ENCODE measurements at places on chromosomes 12 and 14.

DNA sequence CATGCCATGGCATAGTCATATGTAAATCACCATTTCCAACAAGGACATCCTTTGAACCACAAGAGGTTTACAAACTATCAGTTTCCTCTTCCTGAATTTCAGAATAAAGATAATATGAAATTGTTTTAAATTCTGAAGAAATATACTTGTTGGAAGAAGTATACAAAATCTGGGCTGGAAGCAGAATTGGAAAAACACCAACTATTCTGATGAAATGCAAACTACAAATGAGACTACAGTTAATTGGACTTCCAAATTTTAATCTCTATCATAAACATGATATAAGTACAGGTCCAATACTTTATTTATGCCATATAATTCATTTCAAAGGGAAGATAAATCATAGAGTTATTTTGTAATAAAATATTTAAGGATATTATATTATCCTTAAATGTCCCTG, 80.1 kb downstream of the NOVA1 start:
- no peak for DNase-seq

- no peak for DNase-seq
Observed at GRCh38 chr14:66624336-66624937, 116.5 kb downstream of the GPHN start.

- no peak for DNase-seq
Observed at GRCh38 chr12:107515446-107515958, 170.1 kb upstream of the PWP1 start.

DNA sequence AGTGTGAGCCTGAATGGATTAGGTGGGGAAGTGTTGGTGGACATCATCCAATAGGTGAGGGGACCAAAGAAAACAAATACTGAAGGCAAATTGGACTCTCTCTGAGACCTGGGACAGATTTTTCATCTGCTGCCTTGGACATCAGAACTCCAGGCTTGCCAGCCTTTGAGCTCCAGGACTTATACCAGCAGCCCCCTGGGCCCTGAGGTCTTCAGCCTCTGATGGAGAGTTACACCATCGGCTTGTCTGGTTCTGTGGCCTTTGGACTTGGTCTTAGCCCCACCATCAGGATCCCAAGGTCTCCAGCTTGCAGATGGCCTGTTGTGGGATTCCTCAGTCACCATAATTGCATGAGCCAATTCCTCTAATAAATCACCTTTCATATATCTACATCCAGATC, 80.8 kb upstream of the SLC8A3 start:
- DNase-seq, result no peak

DNA sequence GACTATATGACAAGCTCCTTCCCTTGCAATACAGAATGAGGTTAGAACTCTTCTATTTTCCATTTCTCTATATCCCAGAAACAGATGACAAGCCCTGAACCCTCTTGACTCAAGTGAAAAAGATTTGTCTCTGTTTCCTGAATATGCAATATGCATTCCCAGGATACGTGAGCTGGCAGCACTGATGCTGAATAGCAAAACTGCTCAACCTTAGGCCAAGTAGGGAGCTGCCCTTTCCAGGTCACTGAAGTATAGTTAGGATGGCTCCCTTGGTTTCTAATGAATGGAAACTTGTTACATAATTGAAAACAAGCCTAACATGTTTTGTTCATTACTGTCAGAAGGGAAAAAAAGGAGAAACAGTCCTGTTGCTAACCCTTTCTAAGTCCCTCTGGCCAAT, 47.9 kb upstream of the PLEKHG7 start:
- no peak for DNase-seq

- DNase-seq, result no peak
Observed at GRCh38 chr12:6891646-6892001, 13.0 kb upstream of the LRRC23 start.

GRCh38 chr12:71935594-71935993, 3.1 kb upstream of the TPH2 start:
- DNase-seq, result no peak

DNA sequence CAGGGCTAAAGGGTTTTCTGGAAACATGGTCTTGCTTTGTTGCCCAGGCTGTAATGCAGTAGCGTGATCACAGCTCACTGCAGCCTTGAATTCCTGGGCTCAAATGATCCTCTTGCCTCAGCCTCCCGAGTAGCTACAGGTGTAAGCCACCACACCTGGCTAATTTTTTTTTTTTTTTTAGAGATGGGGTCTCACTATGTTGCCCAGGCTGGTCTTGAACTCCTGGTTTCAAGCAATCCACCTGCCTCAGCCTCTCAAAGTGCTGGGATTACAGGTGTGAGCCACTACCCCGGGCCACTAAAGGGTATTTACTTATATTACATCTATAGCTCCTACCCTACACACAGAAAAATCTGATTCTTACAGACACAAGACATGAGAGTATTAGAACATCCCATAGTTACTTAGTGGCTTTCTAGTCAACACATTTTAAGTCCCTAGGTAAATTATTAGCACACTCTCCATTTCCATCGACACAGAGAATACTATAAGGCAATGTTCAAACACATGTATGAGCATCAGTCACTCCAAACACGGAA, 6.2 kb upstream of the DCAF11 start:
- DNase-seq, result no peak

DNA sequence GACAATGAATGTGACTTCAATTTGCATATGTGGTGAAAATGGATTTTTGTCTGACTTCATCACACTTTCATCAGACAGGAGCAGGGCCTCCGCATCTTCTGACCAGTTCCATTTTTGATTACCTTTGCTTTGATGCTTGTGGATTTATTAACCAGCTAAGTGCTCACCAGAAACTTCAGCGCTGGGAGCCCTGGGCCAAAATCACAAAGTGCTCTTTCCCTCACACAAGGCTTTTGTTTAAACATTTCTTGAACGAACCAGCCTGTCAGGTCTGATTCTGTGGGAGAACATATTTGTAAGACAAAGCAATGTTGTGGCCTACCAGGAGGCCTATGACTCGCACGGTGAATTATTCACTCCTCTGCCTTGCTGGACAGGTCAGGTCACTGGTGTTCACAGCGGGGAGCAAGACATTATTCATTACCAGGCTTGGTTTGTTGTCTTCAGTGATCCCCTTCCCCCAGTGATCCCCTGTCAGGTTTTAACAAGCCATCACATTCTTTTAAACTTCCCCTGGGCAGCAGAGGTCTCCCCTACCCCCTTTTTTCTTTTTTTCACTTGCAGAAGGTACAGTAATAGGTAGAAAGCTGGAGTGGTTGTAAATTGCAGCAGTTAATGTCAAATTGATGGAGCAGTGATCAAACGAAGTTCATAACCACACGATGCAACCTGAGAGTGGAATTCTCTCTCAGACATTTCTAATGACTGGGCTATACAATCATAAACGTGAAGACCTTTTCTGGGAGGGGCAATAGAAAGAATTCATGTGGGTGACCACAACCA, 167.5 kb upstream of the PRICKLE1 start:
- DNase-seq, result no peak

DNA sequence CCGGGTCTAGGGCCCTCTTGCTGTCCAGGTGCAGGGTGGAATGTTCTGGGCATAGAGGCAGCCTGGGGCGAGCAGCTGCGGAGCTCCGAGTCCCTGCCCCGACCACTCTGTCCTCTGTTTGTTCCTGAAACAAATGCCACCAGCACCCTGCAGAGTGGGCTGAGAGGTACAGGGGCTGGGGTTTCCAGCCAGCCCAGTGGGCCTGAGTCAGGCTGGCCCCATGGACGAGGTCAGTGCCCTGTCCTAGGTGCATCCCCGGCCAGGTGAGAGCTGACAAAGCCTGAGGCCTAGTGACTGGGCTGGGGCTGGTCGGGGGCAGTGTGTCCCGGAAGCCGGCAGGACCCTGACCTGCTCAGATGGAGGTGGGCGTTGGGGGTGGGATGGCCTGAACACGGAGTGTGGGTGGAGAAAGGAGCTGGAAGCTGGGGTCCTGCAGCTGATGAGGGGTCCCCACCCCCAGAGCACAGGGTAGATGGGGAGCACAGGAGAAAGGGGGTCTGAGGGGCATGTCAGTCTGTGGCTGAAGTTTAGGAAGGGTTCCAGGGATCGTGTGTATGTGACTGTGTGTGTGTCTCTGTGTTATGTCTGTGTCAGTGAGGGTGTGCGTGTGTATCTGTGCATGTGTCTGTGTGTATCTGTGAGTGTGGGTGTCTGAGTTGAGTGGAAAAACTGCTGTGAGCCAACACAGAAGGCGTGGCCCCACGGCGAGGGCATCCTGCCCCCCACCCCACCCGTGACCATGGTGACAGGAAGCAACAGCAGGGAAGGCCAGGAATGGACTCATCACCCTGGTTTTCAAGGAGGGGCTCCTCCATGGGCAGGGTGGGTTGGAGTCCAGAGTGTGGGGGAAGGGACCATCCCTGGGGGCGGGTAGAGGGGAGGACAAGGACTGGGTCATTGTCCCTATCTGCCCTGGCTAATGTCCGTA, 2.4 kb upstream of the CRIP1 start:
- peak; percentile 56 for DNase-seq

DNA sequence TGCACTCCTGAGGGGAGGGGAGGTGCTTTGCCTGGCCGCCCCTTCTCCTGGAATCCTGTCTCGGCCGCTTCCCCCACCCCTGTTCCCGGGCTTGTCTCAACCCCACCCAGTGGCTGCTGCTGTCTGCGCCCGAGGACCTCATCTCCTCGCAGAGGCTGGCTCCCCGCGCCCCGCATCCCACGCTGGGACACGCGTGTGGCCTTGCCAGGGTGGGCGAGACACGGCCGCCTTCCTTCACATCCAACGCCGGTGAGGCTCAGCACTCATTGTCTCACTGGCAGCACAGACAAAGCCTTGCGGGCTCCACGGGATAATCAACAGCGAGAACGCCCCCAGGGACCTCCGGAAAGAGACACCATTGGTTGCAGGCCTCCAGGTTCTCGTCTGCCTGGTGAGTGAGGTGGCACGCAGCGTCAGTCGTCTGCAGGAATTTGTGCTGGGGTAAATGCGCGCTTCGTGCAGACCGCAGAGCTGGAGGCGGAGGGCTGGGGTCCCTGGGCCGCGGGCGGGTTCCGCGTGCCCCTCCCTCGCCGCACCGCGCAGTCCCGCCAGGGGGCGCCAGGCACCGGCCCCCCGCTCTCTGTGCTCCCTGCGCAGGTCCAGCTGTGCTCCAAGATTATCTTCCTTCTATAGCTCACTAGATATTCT, 26.8 kb downstream of the CCDC177 start:
- no peak for DNase-seq

DNA sequence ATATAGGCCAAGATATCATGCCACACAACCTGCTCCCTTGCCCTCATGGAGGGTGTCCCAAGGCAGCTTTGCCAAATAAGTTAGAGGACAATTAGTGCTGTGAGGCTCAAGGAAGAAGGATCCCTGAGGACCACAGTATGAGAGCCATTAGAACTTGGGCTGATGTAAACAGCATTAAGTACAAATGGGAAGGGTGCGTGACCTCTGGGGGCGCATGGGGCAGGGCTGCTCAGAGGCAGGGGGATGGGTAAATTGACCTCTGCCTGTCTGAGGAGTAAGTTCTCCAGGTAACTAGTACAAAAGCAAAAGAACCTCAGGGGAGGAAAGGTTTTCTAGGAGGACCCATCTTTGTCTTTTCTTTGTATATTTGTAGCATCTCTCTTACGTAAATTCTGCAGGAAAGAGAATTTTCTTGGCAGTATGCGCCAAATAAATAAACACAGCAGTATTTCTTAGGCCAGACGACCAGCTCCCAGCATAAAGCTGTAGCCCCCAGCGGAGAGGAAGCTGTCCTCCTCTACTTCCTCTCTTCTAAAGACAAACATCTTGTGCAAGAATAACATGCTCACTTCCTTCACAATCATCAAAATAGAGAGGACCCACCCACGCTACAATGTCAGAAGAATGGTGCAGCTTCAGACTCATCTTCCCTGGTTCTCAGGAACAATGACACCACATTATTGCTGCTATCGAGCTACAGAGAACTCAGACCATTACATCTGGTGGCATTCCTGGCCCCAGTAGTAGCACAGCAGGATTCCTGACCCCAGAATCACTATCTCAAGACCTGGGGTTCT, 16.4 kb upstream of the VWF start:
- DNase-seq, result no peak

- no peak for DNase-seq
Observed at GRCh38 chr12:27198036-27198435, 46.0 kb upstream of the STK38L start.

GRCh38 chr12:1606021-1606622, 11.7 kb upstream of the FBXL14 start:
- peak; percentile 36 for DNase-seq

- DNase-seq, result no peak
Observed at GRCh38 chr14:57687416-57687815, 178.5 kb downstream of the SLC35F4 start.

DNA sequence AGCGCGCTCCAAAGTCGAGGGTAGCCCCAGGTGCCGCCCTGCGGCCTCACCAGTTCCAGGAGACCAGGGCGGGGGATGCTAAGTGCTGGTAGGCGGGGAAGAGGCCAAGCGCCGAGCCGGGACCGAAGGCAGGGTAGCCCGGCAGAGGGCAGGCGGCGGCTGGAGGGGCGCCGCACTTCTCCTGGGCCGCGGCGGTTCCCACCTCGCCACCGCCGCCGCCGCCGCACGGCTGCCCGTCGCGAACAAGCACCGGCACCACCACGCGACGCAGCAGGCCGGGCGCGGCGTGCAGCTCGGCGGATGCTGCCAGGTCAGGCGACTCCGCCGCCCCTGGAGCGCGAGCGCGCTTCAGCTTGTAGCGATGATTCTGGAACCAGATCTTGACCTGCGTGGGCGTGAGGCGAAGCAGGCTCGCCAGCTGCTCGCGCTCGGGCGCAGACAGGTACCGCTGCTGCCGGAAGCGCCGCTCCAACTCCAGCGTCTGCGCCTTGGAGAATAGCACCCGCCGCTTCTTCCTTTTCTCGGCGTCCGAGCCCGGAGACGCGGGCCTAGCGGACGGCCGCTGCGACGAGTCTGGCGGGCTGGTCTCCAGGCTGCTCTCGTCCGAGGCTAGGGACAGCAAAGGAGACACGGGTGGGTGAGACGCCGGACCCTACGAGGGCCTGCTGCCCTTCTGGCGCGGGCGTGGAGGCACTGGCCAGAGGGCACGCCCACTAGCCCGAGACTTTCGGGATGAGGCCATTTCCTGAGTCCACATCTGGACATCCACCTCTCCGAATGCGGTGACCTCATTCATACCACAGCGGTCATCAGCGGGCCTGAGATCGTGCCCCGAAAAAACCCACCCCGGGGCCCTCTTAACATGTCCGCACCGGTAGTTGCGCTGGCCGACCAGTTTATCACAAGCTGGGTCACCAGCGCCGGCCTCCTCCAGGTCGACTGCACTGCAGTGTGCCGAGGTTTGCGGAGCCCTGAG, 1.3 kb downstream of the NKX2-8 start:
- DNase-seq, result no peak

- no peak for DNase-seq
Observed at GRCh38 chr12:2779281-2779680, 15.5 kb upstream of the FKBP4 start.

- DNase-seq, result no peak
Observed at GRCh38 chr12:120814203-120814902, 88.7 kb downstream of the ACADS start.

- DNase-seq, result peak; percentile 32
Observed at GRCh38 chr12:15590180-15590826, 198.9 kb downstream of the EPS8 start.

GRCh38 chr12:29291226-29291625, 89.7 kb downstream of the ERGIC2 start:
- DNase-seq, result no peak

DNA sequence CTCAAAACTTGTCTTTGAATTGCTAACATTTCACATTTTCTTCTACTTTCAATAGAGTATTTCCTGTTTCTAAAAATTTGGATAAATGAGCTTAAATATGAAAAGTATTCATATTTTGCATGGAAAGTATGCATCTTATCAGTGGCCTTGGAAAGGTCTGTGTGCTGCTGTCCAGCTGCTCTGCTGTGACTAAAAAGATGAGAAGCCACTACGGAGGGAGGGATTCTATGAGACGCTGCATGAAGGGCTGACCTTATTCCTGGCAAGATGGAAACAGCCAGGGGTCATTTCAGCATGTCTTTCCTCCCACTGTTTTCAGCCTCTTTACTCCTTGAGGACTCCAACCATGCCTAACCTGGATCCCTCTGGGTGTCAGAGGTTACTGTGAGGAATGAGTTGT, 13.0 kb downstream of the PIWIL1 start:
- no peak for DNase-seq

All from effector CD4-positive, alpha-beta T cell (primary cell).